ENCODE measurements at places on chromosomes 4 and X.

- peak; percentile 46 for DNase-seq
These were observed 170.6 kb downstream of the BANK1 start for GRCh38 chr4:101961144-101961543.

- no peak for DNase-seq
These were observed 2.4 kb upstream of the STIM2 start for GRCh38 chr4:26858035-26858918.

GRCh38 chr4:182645511-182645910 is 271.7 kb downstream of the DCTD start:
- peak; percentile 20 for DNase-seq

- DNase-seq: peak; percentile 63
These were observed 74.0 kb downstream of the ATG4A start for GRCh38 chrX:108165383-108166111.

- DNase-seq: no peak
These were observed 60.2 kb downstream of the MID1IP1 start for GRCh38 chrX:38861489-38861888.

GRCh38 chr4:44118971-44119680 is 329.5 kb downstream of the KCTD8 start:
- DNase-seq: no peak

- no peak for DNase-seq
These were observed 44.9 kb downstream of the STAP1 start for GRCh38 chr4:67603310-67604028.

- no peak for DNase-seq
These were observed 99.0 kb downstream of the ASB9 start for GRCh38 chrX:15170927-15171326.

- DNase-seq: no peak
These were observed 750.5 kb downstream of the ADGRL3 start for GRCh38 chr4:61950625-61951024.

GRCh38 chr4:21685911-21686310 is 262.7 kb downstream of the KCNIP4 start:
- DNase-seq: no peak

DNA sequence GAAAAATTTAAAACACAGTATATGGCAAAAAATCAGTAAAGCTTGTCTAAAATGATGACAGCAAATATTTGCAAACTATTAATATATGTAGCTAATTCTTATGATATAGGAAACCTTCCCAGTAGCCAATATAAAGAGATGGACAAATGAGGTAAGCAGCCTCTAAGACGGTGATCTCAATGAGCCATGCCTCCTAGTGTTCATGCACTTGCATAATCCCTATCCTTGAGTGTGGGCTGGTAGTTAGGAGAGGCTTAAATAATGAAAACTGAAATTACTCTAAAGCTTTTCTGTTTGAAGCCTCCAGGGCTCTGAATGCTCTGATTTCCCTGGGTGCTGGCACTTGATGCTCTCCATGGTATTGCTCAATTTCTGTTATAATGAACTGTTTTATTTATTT is 24.6 kb upstream of the ARMCX4 start:
- no peak for DNase-seq

DNA sequence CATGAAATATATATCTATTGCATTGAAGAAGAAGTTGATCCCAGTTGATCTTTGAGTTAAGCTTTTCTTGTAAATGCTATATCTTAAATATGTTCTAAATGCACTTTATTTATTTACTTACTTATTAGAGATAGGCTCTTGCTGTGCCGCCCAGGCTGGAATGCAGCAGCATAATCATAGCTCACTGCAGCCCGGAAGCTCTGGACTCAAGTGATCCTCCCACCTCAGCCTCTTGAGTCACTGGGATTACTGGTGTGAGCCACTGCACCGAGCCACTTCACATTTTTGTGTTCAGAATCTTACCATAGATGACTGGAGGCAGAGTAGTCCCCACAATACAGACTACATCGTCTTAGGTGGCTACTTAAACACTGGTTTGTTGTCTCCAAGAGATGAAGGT is 324.3 kb upstream of the SLIT2 start:
- DNase-seq: peak; percentile 13

DNA sequence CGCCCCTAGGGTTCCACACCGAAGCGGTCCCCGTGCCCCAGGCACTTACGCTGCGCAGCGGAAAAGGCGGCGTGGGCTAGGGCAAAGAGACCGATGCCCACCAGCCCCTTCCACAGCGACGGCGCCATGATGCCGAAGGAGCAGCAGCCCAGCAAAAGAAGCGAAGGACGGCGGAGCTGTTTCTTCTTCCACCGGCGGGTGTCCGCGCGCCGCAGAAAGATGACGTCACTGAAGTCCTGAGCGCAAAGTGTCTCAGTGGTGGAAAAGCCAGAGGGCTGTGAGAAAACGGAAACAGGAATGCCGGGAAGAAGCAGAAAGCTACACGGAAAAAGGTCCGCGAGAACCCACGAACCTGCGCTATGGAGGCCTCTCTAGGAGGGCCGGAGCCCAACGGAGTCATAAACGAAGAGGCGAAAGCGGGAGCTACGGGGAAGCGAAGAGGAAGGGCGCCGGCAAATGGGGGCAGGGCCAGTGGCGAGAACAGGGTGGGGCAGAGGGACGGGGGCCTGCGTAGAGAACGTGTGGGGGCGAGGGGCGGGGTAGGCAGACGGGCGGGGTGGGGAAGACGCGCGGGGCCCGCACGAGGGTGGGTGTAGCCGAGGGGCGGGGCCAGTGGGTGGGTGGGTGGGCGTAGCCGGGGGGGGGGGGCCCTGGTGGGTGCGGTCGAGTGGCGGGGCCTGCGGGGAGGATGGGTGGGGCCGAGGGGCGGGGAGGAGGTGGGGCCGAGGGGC is at the start of gene MMGT1:
TSS of gene MMGT1 (minus strand) at position 441 of the 731 bp plus-strand sequence. CDS start at position 128, 313 bp downstream.
- DNase-seq: peak; percentile 83

GRCh38 chr4:1616557-1616930 is 67.6 kb downstream of the FAM53A start:
- DNase-seq: no peak

- DNase-seq: no peak
These were observed 1132.9 kb downstream of the RAPGEF2 start for GRCh38 chr4:160235771-160236170.

- no peak for DNase-seq
These were observed 33.2 kb upstream of the NAP1L5 start for GRCh38 chr4:88730811-88731210.

DNA sequence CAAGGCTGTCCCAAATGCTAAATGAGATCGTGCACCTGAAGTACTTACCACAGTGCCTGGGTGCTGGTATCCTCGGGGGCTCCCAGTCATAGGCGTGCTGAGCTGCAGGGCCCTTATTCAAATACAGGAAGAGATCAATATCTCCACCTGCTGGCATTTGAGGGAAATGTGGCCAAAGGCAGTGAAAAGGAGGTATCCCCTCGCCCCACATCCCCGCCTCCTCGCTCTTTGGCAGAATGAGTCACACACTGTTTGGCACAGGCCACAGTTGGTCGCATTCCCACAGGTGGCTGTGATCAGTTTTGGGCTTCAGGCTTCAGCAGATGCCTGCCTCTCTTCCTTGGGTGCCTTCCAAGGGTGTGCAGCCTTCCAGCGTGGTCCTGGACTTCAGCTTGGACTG is 28.4 kb downstream of the ZNF185 start:
- DNase-seq: peak; percentile 58

GRCh38 chrX:50054147-50054546 is 131.8 kb downstream of the CLCN5 start:
- DNase-seq: no peak

DNA sequence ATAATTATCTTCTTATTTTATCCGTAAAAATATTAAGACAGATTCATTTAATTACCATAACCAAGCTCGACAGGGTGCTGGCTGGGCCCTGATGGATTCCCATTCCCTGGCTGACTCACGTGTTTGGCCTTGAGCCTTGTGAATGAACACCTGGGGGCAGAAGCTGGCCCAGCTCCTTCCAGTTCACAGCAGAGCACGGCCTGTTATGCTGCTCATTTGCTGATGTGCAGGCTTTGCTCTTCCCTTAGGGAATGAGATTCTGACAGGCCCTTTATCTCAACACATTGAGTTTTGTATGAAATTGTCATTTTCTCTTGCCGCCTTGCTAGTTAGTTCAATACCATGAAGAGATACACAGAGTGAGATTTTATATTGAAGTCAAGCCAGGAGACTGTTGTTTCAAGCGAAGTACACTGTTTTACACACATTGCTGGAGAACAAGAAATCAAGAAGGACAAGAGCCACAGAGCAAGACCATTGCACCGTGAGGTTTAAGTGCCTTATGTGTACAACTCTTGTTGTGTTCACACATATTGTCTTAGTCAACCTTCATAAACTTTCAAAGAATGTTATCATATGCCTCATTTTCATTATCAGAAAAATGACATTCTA is 1583.3 kb downstream of the STIM2 start:
- DNase-seq: no peak

- peak; percentile 46 for DNase-seq
These were observed 21.7 kb downstream of the UGDH start for GRCh38 chr4:39505581-39505980.

- peak; percentile 82 for DNase-seq
These were observed 94.5 kb upstream of the IL15 start for GRCh38 chr4:141541851-141542250.
